ENCODE measurements at places on chromosomes 3 and 15.

- DNase-seq, result no peak
Observed at GRCh38 chr15:84819291-84819768, 2.2 kb downstream of the ALPK3 start.

DNA sequence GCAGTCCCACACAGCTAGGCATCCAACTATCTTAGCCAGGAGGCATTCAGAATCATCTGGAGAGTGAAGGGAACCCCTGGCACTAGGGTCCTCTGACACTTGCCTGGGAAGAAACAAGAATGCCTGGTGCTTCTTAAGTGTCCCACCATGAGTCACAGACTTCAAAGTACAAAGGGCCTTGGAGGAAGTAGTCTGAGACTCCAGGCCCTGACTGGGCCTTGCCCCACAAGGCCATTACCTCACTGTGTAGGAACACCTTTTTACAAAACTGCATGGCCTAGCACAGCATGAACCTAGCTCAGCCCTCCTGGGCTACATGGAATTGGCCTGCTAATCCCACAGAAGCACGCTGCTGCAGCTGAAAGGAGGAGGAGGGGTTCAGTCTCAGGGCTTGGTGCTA lies 104.5 kb upstream of the SLCO2A1 start:
- no peak for DNase-seq

DNA sequence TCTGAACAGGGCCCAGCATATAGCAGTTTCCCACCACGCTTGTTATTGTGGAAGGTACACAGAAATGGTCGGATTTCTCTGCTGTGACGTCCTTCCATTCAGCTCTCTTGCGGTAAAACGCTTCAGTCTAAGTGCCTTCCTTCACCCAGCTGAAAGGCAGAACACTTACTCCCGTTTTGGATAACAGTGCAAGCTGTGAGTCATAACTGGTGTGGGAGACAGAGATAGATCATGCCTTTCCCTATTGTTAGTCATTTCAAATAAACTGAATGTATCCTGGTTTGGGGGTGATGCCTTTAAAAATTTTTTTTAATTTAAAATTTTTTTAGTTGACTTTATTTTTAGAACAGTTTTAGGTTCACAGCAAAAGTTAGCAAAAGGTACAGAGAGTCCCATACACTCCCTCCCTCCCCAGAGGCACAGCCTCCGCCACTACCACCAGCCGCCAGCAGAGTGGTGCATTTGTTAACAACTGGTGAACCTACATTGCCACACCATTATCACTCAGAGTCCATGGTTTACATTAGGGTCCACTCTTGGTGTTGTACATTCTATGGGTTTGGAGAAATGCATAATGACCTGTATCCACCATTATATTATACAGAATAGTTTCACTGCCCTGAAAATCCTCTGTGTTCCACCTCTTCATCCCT lies 94.9 kb upstream of the NSMCE3 start:
- DNase-seq, result peak; percentile 76

DNA sequence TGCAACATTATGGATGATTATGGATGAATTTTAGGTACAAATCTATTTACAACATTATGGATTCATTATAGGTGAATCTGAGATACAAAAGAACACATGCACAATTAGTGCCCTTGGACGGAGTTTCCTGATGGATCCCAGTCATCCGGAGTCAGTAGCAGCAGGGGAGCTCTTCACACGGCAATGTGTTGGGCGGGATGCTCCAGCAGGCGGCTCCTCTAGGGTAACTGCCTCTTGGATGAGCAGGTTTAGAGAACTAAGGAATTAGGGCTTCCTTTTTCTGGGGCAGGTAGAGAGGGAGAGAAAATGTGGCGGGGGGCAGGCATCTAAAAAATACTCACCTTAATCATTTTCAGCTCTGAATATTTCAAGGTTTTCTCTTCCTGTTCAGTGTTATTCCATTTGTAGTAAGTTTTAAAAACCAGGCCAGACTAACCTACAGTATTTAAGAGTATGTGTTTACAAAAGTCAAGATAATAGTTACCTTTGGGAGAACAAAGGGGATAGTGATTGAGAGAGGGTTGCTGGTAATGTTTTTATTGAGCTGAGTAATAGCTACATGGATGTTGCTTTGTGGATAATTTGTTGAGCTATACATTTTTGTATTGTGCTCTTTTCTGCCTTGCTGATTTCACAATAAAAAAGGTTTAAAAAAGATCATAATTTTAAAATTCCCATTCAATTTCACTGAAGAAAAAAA lies 27.4 kb upstream of the GOLM2 start:
- no peak for DNase-seq

DNA sequence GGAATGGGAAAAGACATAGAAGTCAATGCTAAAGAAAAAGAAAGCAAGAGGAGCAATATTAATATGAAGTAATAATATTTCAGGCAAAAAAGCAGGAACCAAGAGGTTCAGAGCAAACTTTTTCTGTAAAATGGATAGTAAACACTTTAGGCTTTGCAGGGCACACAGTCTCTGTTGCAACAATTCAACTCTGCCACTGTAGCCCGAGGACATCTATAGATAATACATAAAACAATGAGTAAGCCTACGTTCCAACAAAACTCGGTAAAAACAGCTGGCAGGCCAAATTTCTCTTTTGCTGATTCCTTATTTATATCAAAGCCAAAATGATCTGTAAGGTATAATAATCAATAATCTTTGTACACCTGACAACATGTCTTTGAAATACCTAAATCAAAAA lies 56.8 kb downstream of the SMAD6 start:
- no peak for DNase-seq

- no peak for DNase-seq
Observed at GRCh38 chr3:183081459-183082183, 17.7 kb downstream of the MCCC1 start.

DNA sequence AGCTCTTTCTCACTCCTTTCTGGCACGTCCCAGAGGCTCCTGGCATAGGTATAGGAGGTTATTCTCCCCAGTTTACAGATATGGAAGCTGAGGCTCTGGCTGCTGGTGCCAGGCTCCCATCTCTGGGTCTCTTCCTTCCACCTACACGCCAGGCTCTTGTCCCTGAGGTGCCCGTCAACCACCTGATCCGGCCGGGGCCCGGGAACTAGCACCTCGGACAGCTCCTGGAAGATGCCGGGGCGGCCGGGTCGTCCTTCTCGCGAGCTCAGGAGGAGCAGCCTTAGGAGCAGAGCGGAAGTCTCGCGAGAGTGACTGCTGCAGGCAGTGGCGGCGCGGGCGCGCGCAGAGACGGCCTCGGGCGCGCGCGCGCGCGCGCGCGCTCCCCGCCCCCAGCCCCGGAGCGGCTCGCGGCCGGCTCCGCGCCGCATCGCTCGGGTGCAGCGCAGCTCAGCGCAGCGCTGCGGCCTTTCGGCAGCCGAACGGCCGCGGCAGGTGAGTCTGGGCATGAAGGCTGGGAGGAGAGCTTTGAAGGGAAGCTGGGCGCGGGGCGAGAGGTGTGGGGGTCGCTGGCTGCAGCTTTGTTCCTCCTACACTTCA lies at the start of gene SCAMP5:
SCAMP5 (plus strand) TSS at position 382 of the 597 bp plus-strand sequence. CDS start 16,277 bp downstream, outside the sequence.
- peak; percentile 53 for DNase-seq

GRCh38 chr3:142779591-142779990 lies 55.8 kb downstream of the TRPC1 start:
- no peak for DNase-seq

GRCh38 chr3:122405015-122405414 lies 10.8 kb downstream of the WDR5B start:
- no peak for DNase-seq

DNA sequence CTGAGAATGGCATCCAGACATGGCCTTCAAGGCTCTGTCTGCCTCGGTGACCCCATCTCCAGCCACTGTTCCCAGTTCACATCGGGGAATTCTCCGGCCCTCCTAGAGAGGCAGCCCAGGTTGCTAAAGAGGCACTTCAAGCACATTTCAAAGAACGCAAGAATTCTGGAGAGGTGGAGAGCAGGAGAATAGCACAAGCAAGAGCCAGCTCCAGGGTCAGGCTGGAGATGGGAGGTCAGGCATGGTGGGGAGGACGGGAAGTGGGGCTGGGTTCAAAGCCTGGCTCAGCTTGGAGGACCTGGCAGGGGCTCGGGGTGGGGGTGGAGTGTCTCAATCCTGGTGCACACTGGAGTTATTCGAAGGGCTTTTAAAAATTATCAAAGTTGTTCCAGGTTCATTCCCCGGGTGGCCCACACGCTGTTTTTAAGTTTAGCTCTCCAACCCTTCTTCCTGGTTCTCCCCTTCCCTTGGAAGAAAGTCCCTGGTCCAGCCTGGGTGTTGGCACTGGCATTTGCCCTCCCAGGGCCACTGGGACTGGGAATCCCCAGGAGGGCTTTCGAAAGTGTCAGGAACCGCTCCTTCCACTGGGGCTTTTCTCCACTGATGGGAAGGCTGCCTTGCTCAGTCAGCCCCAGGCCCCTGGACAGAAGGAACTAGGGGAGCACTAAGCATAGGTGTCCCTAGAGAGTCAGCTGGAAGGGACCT lies 35.8 kb downstream of the ZNF710 start:
- no peak for DNase-seq

DNA sequence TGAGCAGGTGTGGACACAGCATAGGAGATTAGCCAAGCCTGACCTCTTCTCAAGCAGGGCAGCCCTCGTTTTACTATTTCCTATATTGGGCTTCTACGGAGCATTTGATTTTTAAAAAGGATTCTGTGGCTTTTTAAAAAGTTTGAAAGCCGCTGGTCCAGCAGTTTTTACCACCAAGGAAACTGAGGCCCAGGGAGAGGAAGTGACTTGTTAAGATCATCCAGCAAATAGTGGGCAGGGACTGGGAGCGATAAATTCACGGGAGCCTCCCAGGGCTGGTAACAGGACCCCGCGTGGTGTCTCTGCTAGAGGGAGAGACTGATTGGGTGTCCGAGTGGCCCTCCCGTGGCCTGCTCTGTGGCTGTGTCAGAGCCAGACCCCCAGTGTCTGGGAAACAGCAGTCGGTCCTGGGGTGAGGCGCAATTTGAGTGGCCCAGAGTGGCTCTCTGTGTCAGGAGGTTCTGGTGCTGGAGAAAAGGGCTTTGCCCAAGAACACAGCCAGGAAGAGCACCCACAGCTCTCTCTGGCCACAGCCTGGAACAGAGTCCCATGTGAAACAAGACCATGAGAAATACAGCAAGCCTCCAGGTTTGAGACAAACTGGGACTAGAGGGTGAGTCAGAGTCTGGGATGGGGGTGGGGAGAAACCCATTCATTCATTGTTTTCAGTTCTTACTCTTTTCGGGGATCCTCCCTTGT lies 4.2 kb downstream of the FURIN start:
- DNase-seq, result peak; percentile 62

GRCh38 chr3:67176396-67176795 lies 178.3 kb downstream of the KBTBD8 start:
- DNase-seq, result no peak

DNA sequence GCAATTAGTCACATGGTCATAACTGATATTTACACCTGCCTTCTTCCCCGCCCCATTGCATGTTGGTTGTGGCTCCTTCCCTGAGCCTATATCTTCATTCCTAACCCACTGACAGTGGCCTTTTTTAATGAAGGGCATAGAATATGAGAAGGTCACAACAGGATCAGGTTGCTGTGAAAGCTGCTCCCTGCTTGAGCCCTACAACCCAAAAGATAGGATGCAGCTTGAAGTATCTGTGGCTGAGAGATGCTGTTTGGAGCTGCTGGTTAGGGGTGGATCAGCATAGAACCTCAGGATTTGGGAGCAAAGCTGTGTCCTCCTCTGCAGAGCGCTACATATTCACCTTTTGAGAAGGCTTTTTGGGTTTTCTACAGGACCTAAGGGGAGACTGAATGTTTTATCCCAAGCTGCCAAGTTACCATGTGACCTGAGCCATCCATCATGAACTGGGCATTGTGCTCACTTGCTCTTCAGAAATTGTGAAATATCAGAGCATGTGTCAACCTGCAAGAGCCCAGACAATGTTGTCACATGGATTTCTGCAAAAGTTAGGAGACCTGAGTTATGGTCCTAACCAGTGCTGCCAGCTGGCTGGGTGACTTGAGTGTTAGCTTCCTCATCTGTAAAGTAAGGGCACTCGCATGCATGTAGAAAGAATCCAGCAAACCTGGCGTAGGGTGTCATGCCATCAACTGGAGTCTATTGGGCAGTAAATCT lies 49.8 kb upstream of the ARL8B start:
- no peak for DNase-seq

GRCh38 chr15:40306371-40306770 lies 1.4 kb downstream of the PLCB2 start:
- no peak for DNase-seq

DNA sequence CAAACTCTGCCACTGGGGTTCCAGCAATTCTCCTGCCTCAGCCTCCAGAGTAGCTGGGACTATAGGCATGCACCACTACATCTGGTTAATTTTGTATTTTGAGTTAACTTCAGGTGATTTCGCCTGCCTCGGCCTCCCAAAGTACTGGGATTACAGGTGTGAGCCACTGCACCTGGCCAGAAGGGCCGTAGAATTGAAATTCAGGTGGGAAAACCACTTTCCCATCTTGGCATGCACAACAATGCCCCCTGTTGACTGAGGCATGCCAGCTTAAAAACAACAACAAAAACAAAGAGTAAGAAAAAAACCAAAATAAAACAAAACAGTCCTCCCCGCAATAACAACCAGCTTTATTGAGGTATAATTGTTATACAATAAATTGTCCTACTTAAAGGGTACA lies 32.6 kb upstream of the RAB11A start:
- no peak for DNase-seq

DNA sequence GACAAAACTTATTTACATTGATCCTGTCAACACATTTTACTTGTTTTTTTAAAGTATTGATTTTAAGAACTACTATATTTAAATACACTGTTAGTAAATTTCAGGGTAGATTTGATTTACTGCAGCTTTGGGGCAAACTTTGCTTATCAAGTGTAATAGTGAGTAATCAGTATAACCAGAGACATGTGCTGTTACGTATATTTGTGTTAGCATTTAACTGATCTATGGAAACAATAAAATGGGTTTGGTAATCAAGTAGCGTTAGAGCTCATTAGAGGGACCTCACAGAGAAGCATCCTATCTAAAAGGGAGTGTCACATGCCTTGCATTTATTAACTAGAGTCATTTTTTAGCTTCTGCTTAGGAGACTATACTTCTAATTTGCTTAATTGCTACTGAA lies 131.5 kb upstream of the ALCAM start:
- DNase-seq, result no peak

DNA sequence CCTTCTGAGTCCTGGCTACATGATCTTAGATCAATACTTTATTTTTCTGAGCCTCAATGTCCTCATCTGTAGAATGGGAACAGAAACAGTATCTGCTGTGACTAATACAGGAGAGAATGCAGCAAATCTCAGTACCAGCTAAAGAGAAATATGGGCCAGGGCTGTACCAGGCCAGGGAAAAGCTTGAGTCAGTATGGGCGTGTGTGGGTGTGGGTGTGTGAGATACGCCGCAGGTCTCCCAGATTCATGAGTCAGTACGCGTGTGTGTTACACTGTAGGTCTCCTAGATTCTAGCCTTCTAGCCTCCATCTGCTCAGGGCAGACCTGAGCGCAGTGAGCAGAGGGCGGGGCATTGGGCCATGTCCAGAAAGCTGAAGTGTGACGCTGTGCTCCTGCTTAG lies 15.2 kb downstream of the GNAI2 start:
- DNase-seq, result peak; percentile 87

DNA sequence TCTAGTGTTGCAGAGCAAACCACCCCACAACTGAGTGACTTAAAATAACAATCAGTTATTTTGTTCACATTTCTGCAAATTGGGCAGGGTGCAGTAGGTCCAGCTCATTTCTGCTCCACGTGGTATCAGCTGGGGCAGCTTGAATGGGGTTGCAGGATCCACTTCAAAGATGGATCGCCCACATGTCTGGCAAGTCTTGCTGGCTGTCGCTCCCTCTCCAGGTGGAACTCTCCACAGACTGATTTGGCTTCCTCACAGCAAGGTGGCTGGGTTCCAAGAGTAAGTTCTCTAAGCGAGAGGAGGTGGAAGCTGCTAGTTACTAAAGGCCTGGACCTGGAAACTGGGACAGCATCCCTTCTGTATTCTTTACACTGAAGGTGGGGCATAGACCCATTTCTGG lies 213.3 kb downstream of the SLC9A9 start:
- no peak for DNase-seq

All from non-pigmented ciliary epithelial cell (primary cell).